ENCODE measurements at places on chromosomes 16 and 17. TPM values are rescaled to one million over a fixed set of nuclear protein-coding genes. Genes with fewer than 3 reads are reported as not detected.

The ZP2 gene
- total RNA-seq = not detected

The ZNF785 gene
- 15.7 TPM for total RNA-seq

The ST6GALNAC1 gene
- total RNA-seq = 12.2 TPM

DNA sequence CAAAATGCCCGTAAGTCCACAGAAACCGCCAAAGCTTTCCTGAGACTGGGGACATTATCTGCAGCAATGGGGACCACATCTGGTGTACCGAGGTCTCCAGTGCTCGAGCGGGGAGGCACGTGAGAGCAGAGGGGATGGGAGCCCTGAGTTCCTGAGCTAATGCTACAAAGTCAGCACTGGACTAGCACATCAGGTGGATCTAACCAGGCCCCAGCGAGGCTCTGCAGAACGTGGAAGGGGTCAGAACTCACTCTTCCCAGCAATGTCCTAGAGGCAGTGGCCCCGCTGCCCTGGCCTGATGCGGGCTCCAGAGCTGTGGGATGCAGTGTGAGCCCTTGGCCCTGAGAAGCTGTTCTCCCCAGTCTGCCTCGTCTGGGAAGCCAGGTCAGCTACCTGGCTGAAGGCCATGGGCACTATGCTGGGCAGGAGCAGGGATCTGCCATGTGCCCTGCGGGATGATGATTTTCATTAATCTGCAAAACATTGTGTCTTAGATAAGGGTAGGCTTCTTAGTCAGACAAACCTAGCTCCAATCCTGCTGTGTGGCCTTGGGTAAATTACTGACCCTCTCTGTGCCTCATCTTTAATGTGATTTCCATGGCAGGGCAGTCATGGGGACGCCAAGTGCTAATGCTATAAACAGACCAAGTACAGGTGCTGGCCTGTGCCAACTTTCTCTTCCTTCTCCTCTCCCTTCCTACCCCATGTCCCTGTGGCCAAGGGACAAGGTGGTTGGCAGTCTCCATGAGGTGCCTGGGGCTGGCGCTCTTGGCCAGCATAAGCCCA is 40.1 kb upstream of the SLC38A10 start:
- no peak for DNase-seq

DNA sequence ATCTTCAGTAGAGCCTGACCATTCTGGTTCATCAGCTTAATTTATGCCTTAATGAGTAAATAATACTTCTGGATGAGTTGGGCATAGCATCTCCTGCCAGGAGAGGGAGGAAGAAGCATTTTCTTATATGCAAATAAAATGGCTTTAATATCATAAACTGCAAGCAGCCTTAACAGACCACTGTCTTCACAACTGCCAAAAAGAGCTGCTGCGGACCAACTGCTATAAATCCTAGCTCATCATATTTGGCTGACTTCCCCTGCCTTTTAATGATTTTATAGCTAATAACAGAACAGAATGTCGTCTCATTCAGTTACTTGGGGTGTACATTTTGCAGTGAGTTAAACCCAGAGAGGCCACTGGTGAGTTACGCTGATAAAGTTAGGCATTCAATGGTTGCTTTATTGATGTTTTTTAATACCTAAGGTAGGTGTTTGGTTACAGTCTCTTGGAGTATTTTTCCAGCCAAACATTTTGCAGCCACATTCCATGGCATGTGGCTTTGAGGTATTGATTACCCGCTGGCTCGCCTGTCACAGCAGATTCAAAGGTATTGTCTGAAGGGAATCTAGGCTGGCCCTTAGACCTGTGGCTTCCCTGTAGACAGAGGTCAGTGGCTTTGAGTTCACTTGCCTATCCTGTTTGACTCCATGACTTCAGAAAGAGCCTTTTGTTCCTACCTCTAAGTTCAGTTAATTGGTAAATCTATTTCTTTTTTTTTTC is 16.4 kb downstream of the FAM20A start:
- DNase-seq = no peak

DNA sequence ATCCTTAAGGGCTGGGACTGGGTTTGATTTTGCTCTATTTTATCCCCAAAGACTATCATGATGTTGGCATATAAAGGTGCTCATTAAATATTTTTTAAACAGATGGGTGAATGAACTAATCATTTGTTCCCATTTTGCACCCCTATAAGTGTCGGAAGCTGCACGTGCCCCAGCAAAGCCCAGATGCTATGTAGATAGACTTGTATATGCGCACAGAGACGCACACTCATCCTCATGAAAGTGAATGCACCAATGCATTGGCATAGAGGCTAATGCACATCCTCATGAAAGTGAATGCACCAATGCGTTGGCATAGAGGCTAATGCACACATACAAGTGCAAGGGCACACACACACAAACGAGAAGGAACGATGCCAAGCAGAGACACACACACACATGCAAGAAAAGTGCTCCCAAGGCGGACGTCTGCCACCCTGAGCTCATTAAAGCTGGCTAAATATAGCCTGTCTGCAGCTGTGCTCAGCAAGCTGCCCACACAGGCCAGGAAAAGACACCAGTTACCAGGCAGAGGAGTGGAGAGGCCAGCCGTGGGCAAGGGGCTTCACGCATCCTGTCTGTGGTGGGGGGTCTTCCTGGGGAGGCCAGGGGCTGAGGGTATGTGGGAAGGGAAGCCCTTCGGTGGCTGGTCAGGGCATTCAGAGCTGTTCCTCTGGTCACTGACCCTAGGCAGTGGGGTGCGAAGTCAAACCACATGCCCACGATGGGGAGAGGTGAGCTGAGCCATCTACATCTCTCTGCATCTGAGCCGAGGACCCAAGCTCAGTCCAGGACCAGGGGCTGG is 52.6 kb downstream of the PIMREG start:
- no peak for DNase-seq

GRCh38 chr16:1923299-1924034 is 5.3 kb upstream of the HS3ST6 start:
- DNase-seq = no peak

DNA sequence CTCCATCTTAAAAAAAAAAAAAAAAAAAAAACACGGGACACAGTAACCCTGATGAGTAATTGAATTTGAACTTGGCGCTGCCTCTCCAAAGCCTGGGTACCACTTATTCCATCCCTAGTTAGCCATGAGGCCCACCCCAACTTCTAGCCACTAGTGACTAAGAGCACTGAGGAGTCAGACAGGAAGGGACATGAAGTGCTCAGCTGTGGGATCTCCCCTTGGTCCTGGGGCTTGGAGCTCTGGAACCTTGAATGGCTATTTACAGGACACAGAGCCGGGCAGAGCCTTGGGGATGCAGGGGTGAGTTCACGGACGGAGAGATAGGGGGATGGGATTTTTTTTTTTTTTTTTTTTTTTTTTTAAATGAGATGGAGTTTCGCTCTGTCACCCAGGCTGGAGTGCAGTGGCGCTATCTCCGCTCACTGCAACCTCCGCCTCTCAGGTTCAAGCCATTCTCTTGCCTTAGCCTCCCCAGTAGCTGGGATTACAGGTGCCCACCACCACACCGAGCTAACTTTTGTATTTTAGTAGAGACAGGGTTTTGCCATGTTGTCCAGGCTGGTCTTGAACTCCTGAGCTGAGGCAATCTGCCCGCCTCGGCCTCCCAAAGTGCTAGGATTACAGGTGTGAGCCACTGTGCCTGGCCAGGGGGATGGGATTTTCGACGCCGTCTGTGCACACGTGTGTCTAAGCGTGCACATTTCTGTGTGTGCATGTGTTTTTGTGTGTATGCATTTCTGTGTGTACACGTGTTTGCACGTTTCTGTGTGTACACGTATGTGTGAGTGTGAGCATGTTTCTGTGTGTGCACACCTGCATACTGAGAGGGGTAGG is 20.4 kb upstream of the CIBAR2 start:
- no peak for DNase-seq

- no peak for DNase-seq
These were observed 2.1 kb downstream of the ARMC7 start for GRCh38 chr17:75111777-75112335.

GRCh38 chr17:83191388-83192160 is 112.2 kb downstream of the METRNL start:
- peak; percentile 5 for DNase-seq

DNA sequence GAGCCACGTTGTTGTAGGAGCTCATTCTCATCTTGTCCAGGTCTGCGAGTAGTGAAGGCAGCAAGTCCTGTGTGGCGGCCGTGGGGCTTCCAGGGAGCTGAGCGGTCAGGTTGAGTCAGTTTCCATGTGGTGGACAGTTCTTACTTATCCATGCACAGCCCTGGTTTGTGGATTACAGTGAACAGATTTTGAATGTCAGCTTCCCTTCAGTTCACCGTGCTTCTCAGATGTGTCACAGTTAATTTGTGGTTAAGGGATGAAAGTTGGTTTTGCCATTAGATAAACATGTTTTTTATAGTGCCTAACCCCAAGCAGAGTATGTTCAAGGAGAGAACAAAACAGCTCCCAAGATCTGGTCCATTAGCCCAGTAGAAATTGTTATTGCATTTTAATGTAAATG is 103.1 kb downstream of the RPTOR start:
- no peak for DNase-seq

GRCh38 chr16:29007730-29008593 is 23.1 kb downstream of the LAT start:
- DNase-seq = no peak

DNA sequence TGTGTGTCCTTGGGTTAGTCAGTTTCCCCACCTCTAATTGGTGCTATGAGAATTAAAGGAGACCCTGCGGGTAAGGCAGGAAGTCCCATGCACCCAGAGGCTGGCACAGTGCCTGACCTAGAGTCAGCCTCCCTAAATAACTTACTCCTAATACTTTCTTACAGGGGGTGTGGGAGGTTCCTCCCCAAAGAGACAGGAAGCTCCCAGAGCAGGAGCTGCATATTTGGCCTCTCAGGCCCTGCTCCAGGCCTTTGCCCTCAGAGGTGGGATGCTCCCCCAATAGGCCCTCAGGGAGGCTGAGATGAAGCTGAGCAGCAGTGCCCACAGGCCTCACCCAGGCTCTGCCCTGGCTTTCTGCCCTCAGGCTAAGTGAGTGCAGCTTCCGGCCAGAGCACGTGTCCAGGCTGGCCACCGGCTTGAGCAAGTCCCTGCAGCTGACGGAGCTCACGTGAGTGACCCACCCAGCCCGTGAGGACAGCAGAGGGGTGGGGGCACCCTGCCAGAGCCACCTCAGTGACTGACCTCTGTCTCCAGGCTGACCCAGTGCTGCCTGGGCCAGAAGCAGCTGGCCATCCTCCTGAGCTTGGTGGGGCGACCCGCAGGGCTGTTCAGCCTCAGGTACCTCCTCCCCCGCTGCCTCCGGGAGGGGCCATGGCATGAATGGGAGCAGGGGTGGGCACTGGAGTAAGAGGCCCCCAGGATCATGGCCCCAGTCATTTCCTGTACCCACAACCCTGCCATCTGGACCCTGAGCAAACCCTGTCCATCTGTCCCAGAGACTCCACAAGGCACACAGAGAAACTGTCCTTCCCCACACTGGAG is 31.1 kb upstream of the CPNE2 start:
- peak; percentile 81 for DNase-seq

DNA sequence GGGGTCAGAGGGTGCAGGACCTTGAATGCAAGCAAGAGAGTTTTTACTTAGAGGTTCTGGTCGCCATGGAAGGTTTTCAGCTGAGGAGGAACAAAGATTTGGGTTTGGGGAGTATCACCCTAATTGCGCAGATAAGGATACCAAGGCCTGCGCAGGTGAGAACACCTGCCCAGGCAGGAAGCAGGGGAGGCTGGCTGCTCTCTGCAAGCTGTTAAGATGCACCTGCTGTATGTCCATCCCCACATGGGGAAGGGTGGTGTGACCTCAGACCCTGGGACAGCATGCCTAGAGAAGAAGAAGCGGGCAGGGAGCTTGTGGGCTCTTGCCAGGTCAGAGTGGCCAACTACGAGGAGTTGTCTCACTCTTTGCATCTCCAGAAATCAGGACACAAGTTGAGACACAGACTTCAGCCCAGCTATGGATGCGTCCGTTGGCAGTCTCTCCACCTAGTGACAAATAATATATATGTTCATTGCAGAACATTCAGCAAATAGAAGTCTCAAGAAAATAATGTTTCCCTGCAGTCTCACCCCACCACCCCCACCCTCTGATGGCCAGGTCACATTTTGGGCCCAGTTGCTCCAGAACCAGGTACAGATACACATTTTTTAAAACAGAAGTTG is 77.7 kb downstream of the SREBF1 start:
- no peak for DNase-seq

DNA sequence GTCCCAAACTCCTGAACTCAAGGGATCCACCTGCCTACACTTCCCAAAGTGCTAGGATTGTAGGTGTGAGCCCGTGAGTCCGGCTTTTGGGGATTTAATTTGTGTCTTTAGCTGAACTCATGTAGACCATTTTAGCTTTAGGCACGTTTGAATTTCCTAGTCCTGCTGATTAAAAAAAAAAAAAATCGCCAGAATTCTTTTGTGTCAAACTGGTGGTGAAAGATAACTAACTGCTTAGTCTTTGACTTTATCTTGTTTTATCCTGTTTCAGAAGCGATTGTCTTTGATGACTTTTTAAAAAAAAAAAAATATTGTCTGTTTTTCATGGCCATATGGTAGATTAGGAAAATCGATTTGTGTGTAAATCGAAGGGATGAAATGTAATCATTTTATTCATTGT is 2.6 kb downstream of the RABEP1 start:
- DNase-seq = no peak

DNA sequence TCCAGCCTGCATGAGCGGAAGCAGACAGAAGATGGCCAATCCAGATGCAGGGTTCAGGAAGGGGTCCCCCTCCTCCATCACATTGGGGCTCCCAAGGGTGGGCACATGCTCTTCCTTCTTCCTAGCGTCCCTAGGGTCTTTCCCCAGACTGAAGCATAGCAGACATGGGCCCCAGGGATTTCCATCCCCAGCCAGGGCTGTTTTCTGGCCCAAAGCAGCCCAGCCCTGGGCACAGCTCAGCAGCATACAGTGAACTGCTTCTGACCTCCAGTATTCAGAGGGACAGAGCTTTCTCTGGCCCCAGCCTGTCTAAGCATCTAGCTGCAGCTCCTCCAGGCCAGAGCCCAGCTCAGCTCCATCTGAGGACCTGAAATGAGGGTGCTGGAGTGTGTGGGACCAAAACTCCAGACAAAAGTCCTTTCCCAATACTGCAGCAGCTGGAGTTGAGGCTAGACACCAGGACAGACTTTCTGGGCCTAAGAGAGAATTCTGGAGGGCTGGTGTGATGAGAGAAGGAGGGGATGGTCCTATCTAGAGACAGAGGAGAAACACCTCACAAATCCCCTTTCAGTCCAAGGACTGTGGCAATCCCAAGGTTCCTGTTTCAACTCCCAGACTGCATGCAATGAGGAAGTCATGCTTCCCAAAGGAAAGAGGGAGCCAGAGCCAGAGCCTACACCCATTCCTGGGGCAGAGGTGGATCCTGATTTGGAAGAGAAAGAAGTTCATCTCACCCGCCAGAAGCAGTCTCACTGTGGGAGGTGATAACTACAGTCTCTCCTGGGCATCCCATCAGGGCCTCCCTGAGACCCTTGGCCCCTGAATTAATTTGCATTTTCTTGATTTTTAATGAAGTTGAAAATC is 4.5 kb upstream of the FOXN1 start:
- DNase-seq = no peak

The TP53TG3 gene
- not detected for total RNA-seq

GRCh38 chr16:2071454-2072202 is 23.8 kb downstream of the TSC2 start:
- DNase-seq = no peak

All from tibial nerve (tissue), 4 donors.